CD8-positive, alpha-beta memory T cell (primary cell): ENCODE measurements at places on chromosomes 2 and 18. TPM values are rescaled to one million over a fixed set of nuclear protein-coding genes. Genes with fewer than 3 reads are reported as not detected.

RGPD4 gene
- 0.72 TPM for total RNA-seq

ARHGAP15 gene
- 41.3 TPM for total RNA-seq

BCS1L gene
- total RNA-seq, result 93.9 TPM

TWIST2 gene
- total RNA-seq, result not detected

CBLN2 gene
- not detected for total RNA-seq

MAP3K19 gene
- not detected for total RNA-seq

STARD6 gene
- total RNA-seq, result 0.46 TPM
